ENCODE measurements at places on chromosomes 1 and 21.

- DNase-seq: no peak
Observed at GRCh38 chr1:46770541-46770940, 28.3 kb upstream of the CYP4B1 start.

DNA sequence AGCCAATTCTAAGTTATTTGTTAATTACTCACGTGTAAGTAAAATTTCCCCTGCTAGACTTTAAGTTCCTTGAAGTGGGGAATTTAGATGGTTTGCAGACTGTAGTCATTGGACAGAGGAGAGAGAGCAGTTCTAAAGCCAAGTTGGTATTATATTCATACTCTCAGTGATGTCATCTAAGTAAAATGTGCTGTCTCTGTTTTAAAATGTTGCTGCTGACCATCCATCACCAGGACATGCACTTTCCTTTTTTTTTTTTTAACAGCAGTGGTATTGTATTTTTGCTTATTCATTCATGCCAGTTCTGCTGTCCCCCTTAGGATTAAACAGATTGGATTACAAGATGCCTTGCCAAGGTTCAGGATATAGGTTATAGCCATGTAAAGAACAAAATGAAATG is 2.3 kb downstream of the TTLL7 start:
- DNase-seq: no peak

GRCh38 chr1:151340870-151341754 is 5.9 kb downstream of the RFX5 start:
- peak; percentile 86 for DNase-seq

DNA sequence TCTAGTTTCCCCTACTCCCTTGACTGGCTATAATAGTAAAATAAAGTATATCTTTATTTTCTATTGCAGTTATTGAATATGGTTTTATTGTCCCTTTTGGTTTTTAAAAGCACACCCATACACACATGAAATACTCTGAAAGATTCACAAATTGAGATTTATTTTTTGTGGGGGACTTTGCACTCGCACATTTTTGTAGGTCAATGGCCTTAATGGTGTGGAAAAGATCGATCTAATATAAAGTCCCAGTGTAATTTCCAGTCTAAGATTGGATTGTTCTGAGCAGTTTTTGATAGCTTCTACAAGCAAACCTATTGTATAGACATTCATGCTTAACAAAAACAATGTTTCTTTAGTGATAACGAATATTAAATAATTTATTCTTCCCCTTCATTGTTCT is 59.5 kb upstream of the INSL5 start:
- DNase-seq: no peak

- no peak for DNase-seq
Observed at GRCh38 chr1:108732398-108732797, 14.1 kb upstream of the STXBP3 start.

GRCh38 chr1:93685918-93686317 is 4.3 kb upstream of the BCAR3 start:
- DNase-seq: no peak

GRCh38 chr21:16709866-16710550 is 802.8 kb upstream of the CXADR start:
- no peak for DNase-seq

GRCh38 chr1:113551728-113552127 is 161.4 kb downstream of the MAGI3 start:
- no peak for DNase-seq

- DNase-seq: no peak
Observed at GRCh38 chr1:96710708-96711477, 10.7 kb upstream of the PTBP2 start.

DNA sequence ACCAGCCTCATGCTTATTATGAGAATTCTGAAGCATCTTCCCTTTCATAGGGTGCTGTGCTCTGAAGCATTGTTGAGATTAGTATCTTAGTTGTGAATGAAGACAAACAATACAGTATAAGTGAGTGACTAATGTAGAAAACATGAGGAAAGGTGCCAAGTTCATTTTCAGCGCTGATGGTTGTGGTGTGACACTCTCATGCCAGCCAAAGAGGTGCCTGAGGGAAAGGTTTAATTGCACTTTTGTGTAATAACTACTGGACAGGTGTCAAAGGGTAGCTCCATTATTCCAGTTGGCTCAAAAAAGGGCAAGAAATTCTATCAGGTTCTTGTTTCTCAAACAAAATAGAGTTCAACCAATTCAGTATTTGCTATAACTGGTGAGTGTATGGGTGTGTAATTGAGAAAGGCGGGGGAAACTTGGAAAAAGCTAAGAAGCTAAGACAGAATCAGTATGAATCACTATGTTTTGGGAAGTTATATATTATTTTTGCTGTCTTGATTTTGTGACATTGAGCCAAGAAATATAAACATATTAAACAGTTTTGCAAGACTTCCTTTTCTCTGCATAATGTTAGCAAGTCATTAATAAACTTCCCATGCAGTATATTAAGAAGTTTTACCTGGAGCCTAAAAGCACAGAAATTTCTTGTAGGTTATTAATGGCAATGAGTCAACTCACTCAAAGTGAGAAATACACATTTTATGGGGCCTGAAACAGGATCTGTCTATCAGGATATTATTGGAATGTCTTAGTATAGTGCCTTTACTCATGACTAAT is 31.8 kb downstream of the KCNK2 start:
- DNase-seq: no peak

- DNase-seq: peak; percentile 22
Observed at GRCh38 chr1:16677552-16678431, 11.0 kb upstream of the RNU1-3 start.

DNA sequence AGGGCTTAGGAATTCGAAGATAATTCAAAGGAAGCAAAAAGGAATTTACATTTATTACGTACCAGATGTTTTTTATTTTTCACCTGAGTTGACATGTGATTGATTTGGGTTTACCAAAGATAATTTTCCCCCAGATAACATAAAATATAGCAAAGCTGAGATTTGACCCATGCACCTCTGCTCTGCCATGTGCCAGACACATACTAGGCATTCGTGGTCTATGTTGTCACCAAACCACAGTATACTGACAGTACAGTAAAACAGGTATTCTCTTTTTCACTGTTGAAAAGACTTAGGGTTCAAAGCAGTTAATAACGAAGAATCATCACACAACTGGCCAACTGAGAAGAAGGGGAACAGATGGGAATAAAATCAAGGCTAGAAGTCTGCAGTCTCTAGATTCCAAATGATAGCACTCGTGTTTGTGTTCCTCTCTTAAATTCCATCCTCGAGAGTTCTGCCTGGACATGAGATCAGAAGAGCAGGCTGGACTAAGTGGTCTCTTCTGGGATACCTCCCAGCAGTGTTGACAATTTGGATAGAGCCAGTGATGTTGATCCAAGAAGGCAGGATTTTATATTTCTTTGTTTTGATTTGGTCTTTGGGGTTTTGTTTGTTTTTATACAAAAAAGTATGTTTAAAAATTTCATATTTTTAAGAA is 85.3 kb upstream of the RAVER2 start:
- DNase-seq: no peak

GRCh38 chr1:69252696-69253095 is 315.0 kb upstream of the LRRC7 start:
- DNase-seq: no peak

DNA sequence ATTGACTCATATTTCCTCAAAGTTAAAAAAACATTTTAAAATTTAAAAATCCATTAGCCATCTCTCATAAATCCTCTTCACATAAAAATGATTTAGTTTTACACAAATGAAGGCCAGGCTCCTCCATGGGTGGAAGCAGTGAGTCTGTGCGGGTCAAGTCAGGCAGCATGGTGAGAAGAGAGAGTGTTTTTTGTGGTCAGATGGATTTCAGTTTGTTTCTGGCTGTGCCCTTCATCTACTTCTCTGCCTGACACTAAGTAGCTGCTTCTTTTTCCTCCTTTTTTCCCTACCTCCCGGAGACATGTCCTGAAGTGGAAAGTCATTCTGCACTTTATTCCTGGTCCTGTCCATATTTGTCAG is 10.3 kb downstream of the PLA2G4A start:
- DNase-seq: no peak

All from left kidney (tissue), 8 donors.